Kidney capillary endothelial cell (primary cell): ENCODE measurements at places on chromosomes 5 and 9.

- DNase-seq: peak; percentile 50
Observed at GRCh38 chr5:17218353-17219005, 1.0 kb downstream of the BASP1 start.

GRCh38 chr9:37528652-37529471 is 43.1 kb downstream of the POLR1E start:
- DNase-seq: no peak

DNA sequence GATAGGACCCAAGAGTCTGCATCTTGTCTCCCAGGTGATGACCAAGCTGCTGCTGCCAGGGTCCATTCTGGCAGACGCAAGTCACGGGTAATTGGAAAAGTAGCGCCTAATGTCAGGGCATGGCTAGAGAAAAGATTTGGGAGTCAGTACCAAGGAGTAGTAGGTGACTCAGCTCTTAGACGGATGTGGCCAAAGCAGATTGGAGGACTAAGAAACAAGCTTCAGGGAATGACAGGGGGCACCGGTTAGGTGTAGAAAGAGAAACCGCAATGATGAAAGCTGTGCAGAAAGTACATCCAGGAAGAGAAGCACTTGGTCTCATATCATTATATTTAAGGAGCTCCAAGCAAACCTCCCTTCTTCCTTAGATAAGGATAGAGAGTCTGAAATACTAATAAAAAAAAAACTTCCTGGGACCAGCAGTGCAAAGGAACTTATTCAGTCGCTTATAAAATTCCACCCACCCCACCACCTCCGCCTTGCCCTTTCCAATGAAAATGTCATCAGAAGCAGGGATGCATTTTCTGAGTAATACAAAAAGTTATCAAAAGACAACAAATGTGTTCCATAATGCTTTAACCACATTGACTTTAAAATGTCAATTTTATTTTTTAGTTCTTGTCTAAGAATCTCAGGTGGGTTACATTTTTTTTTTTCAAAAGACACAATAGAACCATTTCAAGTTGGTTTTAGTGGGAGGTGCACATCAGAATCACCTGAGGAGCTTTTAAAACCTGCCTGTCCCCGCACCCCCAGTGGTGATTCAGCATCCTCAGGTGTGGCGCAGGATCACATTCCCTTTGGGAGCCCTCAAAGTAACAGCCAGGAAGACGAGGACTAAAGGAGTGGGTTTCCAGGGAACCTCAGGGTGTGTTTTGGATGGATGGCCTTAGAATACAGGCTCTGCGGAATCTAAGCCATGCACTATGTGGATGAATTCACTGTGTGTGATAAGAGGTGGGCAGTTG is 31.2 kb downstream of the PTPN3 start:
- no peak for DNase-seq

DNA sequence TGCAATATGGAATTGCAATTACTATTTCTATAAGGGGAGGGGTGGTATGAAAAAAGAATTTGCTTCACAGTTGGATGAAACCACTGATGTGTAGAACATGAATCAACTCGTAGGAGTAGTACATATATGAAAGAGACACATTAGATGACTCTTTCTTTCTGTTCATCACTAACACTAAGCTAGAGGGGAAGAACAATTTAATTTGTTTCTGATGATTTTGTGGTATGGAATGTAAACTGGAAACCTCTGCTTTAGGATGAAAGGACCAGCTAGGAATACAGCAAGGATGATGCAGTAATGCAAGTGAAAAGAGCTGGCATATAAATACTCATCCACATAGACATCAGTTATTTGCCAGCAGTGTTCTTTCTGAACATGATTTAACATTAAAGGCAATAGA is 113.4 kb downstream of the PAPPA start:
- no peak for DNase-seq

DNA sequence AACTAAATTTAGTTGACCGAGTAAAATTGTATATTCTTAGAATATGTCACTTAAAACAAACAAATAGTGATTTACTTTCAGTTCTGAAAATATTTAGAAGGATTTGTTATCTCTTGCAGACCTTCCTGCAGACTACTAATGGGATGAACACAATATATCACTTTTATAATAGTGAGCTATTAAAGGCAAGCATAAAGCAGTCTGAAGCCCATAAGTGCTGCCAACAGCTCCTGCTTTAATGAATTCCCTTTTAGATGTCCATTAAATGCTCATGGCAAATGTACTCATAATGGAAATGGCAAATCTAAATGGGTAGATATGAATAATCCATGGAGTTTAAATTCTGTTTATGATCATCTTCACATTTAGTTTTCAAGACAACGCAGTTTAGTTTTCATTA is 170.2 kb downstream of the RANBP17 start:
- DNase-seq: no peak

DNA sequence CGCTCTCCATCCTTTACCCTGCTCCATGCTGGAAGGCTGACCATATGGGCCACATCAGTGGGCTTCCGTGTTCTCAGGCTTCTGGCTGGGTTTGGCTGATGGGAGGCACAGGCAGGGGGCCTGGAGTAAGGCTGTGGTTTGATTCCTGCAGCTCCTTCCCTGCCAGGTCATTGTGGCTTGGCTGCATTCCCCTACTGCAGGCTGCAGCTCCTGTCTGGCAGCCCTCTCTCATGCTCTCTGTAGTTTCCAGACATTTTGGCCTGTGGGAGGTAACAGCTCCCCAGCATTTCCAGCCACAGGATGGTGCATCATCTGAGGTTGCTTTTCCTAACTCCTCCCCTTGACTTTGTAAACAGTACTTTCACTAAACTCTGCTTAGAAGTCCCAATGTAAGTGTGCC is 102.0 kb upstream of the PTPN3 start:
- no peak for DNase-seq

- DNase-seq: no peak
Observed at GRCh38 chr9:31637265-31637664, 747.2 kb upstream of the ACO1 start.

DNA sequence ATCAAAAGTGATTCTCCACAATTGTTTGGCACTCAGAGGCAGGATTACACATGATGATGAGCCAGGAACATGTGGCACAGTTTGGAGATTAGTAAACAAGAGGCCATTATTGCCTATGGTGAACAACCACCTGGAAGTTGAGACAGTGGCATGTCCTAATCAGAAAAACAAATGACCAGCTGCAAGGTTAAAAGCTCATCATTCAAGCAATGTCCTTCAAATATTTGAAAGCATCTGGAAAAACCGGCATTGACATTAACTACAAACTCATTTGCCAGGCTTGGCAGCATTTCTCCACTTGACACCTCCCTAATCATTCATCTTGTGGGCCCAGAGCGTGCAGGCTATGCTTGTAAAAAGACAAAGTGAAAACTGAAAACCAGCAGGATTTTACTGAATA is 80.6 kb upstream of the MEGF10 start:
- no peak for DNase-seq

DNA sequence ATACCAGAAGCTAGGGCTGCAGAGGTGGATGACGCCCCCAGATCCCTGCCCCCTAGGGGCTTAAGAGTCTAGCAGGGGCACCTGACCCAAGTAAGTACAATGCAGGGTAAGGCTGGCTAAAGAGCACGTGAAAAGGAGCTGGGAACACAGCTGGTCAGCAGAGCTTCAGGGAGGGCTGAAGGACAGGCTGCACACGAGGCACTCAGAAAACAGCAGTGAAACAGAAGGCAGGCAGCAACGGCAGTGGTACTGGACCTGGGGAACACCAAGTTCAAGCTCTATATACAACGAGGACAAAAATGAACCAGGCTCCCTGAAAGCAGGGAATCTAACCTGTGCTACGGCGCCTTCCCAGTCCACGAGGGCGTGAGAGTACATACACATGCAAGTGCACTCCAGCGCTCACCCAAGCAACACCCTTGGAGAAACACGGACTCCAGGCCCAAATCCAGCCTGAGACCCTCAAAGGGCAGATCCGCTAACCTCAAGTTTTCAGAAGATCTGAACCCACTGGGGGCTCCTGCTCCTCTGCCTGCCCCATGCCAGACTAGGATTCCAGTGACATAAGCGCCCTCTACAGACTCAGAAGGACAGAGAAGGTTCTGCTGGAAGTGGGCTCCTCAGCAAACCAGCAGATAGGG is 57.4 kb downstream of the PSMB7 start:
- DNase-seq: no peak

GRCh38 chr5:140575309-140575708 is 10.7 kb downstream of the SLC35A4 start:
- peak; percentile 30 for DNase-seq

DNA sequence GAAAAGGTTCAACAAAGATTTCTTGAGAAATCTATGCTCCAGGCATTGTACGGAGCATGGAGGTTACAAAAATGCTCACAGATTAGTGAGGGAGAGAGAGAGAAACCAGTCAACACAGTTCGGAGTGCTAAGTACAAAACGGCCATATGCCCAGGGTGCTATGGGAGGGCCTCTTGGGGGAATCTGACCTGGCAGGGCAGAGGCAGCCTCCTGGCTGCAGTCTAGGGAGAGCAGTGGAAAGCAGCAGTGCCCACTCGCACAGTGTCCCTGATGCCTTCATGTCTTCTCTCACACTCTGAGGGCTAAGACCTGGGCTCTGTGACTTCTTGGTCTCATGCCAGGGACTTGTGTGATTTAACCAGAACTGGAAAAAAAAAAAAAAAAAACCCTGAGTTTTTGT is 29.8 kb upstream of the SMC5 start:
- no peak for DNase-seq

DNA sequence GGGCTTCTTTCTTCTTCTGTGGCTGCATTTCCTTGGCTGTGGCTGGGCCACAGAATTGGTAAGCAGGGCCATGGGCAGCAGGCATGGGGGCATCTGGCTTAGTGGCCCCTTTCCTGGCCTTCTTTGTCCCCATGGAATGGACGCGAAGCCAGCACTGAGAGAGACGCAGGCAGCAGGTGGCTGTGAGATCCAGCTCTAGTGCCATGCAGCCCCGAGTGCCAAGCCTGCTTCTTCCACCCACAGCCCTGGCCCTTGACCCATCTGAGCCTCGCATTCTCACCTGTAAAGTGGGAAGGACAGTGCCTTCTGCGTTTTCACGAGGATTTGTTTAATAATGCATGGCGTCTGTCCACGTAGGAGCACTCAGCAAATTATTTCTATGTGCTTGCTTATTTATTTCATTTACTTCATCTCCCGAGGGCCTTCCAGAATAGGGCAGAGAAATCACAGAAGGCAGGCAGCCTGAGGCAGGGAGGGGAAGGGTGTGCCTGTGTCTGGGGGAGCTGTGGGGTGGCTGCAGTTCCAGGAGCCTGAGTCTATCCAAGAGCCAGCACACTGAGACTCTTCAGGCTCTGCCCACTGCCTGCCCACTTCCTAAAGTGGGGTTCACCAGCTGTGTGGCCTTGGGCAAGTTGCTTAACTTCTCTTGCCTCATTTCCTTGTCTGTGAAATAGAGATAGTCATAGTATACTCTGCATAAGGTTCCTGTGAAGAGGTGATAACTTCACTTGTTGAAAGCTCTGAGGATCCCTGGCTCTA is 55.2 kb downstream of the NTNG2 start:
- no peak for DNase-seq

- no peak for DNase-seq
Observed at GRCh38 chr5:134948911-134949310, 18.8 kb upstream of the CATSPER3 start.

DNA sequence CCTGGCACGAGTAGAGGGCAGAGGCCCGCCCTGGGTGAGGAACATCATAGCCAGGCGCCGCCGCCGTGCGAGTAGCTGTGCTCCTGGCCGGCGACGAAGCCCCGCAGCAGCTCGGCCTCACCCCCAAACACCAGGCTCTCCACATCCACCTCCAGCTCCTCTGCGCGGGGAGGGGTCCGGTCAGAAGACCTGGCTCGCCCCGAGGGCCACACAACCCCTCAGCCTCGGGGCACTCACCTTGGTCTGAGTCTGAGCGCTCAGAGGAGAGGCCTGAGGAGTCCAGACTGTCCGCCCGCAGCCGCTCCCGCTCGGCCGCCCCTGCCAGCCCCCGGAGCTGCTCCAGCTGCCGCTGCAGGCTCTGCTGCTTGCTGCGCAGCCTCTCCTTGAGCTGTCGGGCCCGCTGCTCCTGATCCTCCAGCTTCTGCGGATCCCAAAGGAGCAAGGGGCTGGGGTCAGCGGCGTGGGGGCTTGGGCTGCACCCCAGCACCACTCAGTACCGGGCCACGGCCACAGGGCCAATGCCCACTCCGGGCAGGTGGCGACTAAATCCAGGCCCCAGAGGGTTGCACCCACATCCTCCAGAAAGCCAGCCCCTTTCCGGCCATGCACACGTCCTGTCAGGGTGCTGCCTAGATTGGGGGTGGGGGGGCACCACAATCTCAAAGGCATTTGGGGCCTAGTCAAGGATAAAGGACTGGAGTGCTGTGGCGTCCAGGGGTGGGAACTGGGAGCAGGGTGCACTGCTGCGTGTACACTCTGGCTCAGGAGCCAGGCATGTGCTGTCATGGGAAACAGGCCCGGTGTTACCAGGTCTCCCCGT is 3.9 kb downstream of the MXD3 start:
- DNase-seq: no peak

- no peak for DNase-seq
Observed at GRCh38 chr9:18618862-18619261, 144.9 kb downstream of the ADAMTSL1 start.

DNA sequence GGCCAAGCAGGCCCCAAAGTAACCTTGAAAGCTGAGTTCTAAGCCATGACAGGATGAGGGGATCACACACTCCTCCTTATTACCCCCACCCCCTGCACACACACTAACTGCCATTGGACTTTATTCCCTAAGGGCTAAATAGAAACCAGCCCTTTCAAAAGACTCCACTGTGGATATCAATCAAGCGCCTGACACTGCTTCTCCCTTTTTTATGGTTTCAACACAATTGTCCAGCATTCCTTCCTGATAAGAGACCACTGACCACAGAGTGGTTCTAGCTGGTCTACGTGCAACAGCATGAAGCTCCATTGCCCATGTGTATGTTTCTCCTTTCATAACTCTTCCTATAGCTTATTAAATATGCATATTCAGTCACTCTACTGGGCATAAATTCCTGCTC is 34.7 kb downstream of the PAEP start:
- DNase-seq: no peak

- DNase-seq: no peak
Observed at GRCh38 chr5:174397206-174397605, 327.2 kb upstream of the MSX2 start.

DNA sequence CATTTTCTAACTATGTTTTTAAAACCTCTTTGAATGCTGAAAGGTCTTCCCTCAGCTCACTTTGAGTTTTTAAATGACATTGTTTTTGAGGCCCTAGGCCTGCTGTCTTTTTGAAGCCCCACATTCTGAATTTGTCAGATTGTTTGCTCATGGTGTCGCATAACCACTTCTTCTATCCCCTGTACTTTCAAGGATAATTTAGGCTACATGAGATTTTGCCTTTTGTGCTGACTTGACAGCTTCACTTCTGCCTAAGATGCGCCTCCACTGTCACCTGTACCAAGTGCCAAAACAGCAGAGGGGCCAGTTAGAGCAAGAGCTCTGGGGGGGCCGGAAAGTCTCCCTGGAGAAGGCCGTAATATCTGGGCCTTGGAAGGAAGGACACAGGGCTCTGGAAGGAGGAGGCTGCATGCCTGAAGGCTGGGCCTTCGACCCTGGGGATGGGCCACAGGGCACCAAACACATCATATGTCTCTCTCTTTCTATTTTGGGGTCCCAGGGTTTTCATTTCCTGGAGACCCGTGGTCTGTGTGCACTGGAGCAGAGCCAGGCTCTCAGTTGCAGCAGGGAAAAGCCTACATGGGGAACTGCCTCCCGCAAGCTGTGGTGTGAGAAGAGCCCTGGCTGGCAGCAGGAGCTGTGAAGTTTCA is 49.1 kb downstream of the NDST1 start:
- no peak for DNase-seq
